ENCODE measurements at places on chromosomes 16 and 17.

DNA sequence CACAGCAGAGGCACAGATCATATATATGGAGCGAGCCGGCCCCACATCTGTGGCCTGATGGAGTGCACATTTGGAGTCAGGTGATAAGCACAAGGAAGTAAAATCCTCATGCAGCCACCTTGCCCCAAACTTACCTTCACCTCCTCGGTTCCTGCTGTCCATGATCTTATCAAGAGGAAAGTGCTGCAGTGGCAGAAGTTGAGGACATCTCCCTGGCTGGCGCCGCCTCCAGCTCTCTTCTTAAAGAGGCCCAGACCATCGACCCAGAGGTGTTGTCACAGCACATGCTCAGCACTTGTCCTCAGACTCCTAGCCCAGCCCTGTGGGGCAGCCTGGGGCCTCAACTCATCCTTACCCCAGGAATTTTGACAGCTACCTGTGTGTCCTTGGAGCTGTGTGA lies 212.5 kb downstream of the CCDC182 start:
- DNase-seq, result no peak

GRCh38 chr17:74703311-74703710 lies 9.4 kb downstream of the CD300LF start:
- DNase-seq, result no peak

DNA sequence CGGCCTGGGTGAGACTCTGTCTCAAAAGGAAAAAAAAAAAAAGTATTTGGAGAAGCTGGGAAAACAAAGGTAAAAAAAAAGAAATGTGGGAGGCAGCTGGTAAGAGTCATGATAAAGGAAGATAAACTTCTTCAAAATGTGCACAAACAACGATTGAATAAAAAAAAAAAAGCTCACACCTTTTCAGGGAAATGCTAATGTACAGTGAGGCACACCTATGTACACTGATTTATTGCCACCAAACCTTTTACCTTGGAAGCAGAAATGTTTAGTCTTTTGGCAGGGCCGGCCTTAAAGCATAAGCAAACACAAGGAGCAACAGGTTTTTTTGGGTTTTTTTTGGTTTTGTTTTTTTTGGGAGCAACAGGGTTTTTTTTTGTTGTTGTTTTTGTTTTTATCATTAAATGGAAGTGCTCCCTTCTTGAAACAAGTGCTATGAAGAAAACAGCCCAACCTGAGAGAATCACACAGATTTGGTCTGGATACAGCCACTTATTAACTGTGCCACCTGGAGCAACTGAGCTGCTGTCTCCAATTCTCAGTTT lies 29.8 kb upstream of the KCNJ2 start:
- DNase-seq, result no peak

DNA sequence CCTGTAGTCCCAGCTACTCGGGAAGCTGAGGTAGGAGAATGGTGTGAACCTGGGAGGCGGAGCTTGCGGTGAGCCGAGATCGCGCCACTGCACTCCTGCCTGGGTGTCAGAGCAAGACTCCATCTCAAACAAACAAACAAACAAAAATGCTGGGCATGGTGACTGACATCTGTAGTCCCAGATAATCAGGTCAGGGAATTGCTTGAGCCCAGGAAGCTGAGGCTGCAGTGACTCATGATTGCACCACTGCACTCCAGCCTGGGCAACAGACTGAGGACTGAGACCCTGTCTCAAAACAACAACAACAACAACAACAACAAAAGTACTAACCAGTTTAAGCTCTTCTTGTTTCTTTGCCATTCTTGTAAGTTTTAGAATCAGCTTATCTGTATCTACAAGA lies 383.0 kb upstream of the PMFBP1 start:
- no peak for DNase-seq

- no peak for DNase-seq
Measured at GRCh38 chr17:60231691-60232090, 81.9 kb downstream of the CA4 start.

DNA sequence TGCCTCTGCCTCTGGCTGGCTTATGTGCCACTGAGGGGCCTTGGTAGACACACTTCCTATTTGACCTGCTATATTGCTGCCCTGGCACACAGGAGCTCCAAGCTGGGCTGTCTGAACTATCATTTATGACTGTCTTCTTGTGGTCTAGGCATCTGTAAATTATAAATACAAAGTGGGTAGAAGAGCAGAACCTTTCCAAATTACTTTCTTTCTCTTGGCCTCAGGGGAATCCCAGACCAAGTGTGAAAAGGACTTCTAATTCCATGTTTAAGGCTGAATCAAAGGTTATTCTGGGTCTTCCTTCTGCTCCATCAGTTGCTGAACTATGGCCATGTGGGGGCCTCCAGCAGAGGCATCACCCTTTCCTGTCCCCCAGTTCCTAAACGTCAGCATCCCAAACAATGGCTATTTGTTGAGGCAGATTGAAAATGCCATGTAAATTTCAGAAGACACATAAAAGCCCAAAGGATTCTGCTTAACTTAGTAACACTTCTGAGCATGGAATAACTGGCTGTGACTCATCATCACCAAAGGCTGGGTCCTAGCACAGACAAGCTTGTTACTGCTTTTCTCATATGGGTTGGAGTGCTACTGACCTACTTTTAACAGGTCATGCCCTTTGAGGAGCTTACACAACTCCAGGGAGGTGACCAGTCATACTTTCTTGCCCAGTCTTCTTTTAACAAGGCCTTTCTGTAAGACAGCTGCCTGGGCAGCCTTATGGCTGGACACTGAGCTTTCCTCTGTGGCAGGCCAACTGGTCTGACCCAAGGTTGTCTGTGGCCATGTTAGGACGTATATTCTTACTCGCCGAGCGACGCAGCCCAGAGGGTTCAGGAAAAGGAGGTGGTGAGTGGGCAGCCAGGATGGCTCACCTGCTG lies 154.8 kb downstream of the VPS53 start:
- DNase-seq, result no peak

GRCh38 chr17:75925103-75925502 lies 15.7 kb downstream of the FBF1 start:
- DNase-seq, result no peak

DNA sequence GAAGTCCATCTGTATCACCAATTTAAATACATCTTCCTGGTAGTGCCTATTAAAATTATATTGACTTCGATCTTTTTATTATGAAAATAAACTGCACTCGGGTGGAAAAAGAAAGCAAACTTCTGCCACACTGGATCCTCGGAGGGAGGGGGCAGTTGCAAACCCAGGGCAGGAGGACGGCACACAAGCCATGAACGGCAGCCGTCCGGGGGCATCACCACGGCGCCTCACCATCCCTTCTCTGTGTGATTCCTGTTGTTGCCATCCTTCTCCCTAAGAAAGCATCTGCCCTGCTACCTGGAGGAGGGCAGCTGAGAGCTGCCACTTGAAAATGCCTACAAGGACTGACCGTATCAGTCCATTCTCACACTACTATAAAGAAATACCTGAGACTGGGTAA lies 53.9 kb upstream of the ENPP7 start:
- DNase-seq, result no peak

GRCh38 chr16:72372087-72373045 lies 200.4 kb upstream of the PMFBP1 start:
- DNase-seq, result no peak

- DNase-seq, result no peak
Measured at GRCh38 chr16:54510685-54511221, 224.2 kb upstream of the IRX3 start.

GRCh38 chr17:65856865-65857264 lies 295.4 kb upstream of the AXIN2 start:
- no peak for DNase-seq

- DNase-seq, result no peak
Measured at GRCh38 chr16:17328932-17329331, 141.8 kb downstream of the XYLT1 start.

- DNase-seq, result no peak
Measured at GRCh38 chr17:43169561-43170139, 1.4 kb upstream of the NBR1 start.

- DNase-seq, result no peak
Measured at GRCh38 chr17:10702574-10702973, 5.2 kb downstream of the ADPRM start.

DNA sequence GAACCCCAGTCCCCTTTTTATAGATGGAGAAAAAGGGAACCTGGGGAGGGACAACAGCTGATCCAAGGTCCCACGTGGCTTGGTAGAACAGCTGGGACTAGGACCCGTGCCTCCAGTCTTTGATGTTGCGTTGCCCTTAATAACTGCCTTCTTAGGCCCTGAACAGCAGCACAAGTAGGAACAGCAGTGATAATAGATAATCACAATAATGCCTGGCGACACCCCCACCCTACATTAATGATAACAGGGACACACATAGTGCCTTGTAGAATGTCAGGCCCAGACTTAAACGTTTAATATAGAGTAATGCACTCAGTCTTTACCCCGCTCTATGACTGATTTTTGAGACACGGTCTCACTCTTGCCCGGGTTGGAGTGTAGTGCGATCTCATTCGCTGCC lies 96.4 kb downstream of the ABCC6 start:
- no peak for DNase-seq

DNA sequence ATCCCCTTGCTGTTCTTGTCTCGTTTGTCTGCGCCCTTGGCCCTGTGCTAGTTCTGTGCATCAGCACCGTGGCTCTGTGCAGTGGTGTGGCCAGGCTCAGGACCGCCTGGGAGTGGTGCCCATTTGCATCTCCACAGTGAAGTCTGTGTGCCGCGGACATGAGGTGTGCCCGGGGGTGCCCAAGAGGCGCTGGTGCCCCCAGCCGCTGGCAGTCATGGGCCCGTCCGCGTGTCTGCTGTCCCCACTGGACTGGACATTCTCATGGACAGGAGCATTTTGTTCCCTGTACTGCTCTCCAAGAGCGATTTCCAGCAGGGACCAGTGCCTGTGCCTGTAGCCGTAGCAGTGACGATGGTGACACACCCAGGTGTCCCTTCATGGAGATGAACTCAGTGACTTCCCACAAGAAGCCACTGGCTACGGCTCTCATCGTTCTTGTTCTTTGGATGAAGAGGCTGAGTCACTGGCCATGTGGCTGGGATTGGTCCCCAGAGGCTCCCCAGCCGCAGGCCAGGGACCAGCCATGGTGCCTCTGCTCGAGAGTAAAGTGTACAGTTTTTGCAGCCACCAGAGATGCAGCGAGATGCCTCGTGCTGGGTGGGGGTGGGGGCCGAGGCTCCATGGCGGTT lies 13.0 kb upstream of the MC1R start:
- DNase-seq, result no peak

GRCh38 chr17:27635275-27635823 lies 4.4 kb downstream of the LGALS9 start:
- DNase-seq, result no peak

GRCh38 chr17:66445229-66445628 lies 142.8 kb downstream of the PRKCA start:
- no peak for DNase-seq

GRCh38 chr16:28166394-28167208 lies 45.2 kb downstream of the XPO6 start:
- no peak for DNase-seq

- no peak for DNase-seq
Measured at GRCh38 chr17:4509401-4509800, 10.7 kb downstream of the SPNS2 start.

DNA sequence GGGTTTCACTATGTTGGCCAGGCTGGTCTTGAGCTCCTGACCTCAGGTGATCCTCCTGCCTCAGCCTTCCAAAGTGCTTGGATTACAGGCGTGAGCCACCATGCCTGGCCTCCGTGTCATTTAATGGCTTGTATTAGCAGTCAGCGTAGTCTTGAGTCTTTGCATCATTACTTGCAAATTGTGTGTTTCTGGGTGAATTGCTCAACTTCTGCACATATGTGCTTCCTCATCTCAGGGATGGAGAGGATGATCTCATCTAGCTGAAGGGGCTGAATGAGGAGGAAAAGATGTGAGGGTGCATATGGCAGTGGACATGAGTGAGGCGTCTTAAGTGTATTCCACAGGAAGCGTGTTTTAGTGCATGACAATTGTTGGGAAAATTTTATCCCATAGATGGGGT lies 155.8 kb downstream of the SNX29 start:
- DNase-seq, result no peak

GRCh38 chr16:85479972-85480726 lies 133.0 kb upstream of the GSE1 start:
- DNase-seq, result no peak

DNA sequence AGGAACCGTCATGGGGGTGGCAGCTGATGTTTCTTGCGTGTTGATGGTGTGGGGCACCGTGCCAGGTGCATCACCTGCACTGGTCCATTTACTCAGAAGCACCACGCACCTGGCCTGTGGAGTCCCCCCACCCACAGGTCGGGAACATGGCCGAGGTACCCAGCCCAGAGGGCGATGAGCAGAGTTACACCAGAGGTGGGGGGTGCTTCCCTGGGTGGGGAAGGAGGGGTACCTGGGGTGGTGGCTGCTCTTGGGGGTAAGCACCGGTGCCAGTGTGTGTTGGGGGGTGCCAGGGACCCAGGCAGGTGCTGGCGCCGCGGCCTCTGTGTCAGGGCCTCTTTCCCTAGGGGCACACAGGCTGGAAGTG lies 5.0 kb upstream of the ZNF750 start:
- no peak for DNase-seq

DNA sequence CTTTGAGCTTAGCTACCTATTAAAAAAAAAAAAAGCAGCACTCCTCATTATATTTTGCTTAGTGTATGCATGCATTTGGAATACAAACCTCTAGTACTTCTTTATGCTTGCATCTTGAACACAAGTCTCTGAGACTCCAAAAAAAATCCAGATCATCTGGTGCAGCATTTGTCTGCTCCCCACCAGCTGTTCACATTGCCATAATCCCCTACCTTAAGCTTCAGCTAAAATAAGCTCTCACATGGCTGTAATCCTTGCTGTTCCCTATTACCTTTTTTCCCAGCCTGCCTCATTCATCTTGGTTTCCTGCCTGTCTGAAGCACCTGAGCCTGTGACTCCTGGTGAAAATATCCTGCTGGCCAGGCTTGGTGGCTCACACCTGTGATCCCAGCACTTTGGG lies 7.5 kb upstream of the NFATC2IP start:
- no peak for DNase-seq

- DNase-seq, result no peak
Measured at GRCh38 chr16:62137996-62138395, 101.8 kb upstream of the CDH8 start.

DNA sequence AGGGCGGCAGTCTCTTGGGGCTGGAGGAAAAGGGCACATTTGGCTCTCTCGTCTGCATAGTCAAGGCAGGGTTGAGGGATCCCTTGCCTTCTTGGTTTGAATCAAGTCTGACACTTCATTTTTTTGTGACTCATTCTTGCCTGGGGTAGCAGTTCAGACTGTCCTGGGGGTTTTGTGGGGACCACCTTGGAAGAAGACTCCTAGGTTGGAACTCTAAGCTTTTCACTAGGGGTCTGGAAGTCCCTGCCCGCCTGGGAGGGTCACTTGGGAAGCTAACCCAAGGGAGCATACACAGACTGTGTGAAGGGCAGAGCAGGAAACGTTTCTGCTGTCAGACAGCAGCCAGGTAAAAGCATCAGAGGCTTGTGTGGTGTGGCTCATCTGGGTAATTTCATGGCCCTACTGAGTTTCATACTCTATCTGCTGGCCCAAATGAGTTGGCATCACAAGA lies 11.3 kb downstream of the YPEL2 start:
- no peak for DNase-seq

- DNase-seq, result no peak
Measured at GRCh38 chr16:28292731-28293600, 641 bp downstream of the SBK1 start.

GRCh38 chr16:29900888-29901606 lies 759 bp downstream of the ASPHD1 start:
- DNase-seq, result no peak

- DNase-seq, result no peak
Measured at GRCh38 chr17:8806926-8807550, 7.9 kb upstream of the MFSD6L start.
